Trophoblast cell (in vitro differentiated cells and primary cell): ENCODE measurements at places on chromosomes 2 and 18.

DNA sequence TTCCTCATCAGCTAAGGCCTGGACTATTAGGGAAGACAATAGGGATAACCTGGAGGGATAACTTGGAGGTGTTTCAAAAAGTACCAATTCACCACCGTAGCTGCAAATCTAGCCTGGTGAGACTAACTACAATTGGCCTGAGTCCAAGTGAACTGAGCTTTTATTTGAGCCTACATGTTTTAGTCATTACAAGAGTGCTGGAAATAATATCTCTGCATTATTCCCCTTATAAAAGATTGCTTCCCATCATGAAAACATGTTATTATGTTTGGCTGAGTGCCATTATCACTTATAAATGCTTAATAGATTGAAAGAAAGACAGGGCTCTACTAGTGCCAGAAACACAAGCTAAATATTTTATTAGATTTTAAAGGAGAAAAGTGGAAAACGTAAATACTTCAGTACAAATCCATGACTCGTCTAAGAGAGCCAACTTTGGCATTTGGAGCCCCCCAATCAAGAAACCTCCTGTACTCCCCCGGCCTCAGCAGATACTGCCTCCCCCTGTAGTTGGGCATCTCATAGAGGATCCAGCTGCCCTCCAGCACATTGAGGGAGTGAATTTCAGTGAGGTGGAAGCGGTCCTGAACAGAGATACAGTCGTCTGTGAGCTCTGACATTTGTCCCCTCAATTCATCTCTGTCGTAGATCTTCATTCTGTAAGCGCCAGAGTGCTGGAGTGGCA is 3.6 kb downstream of the CRYGB start:
- DNase-seq = no peak

GRCh38 chr18:907115-907884 is 2.6 kb downstream of the ADCYAP1 start:
- DNase-seq = no peak

DNA sequence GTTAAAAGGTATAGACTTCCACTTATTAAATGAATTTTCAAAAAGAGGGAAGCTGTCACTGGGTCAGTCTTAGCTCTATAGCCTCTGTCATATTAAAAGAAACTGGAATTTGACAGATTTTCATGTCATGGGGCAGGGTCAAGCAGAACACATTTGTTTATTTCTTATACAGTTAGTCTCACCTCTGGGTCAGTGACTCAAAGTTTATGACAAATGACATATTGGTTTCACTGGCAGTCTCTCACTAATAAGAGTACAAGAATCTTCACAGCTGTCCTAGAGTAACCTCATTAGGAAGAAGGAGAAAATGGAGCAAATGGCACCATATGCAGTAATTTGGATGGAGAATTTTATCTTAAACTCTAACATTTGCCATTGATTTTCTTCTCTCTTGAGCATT is 63.2 kb downstream of the MBD2 start:
- peak; percentile 39 for DNase-seq

- no peak for DNase-seq
Observed at GRCh38 chr18:3726238-3726951, 276.4 kb downstream of the TGIF1 start.

GRCh38 chr2:43313642-43314017 is 87.2 kb upstream of the ZFP36L2 start:
- DNase-seq = no peak

- DNase-seq = no peak
Observed at GRCh38 chr18:57410749-57411148, 24.4 kb upstream of the ONECUT2 start.

GRCh38 chr18:8525692-8526091 is 83.5 kb upstream of the RAB12 start:
- DNase-seq = no peak

DNA sequence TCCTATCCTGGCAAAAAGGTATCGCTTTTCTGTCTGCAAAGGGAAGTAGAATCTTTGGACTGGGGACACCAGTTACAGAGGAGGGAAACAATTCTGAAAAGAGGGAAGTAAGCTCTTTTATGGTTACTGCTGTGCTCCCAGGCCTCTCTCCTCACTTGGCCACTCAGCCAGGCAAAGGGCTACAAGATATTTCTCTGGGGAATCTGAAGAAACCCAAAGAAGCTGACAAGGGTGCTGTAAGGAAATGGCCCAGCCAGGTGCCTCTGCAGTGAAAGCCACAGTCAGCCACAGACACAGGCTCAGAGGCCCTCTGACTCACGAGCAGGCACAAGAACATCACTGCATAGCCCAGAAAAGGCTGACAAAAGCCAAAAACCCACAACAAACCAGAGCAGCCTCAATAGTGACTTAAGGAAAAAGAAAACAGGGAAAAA is 5.8 kb downstream of the HDLBP start:
- no peak for DNase-seq

DNA sequence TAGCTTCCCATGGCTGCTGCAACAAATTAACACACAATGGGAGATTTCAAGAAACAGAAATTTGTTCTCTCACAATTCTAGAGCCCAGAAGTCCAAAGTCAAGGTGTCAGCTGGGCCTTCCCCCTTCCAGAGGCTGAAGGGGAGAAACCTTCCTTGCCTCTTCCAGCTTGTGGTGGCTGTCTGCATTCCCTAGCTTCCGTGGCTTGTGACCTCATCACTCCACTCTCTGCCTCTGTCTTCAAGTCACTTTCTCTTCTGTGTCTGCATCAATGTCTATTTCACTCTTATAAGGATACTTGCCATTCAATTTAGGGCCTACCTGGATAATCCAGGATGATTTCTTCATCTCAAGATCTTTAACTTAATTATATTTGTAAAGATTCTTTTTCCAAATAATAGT is 16.8 kb upstream of the SRBD1 start:
- DNase-seq = no peak

GRCh38 chr2:57510704-57511103 is 535.9 kb upstream of the VRK2 start:
- no peak for DNase-seq

- no peak for DNase-seq
Observed at GRCh38 chr2:222743251-222743812, 71.9 kb downstream of the MOGAT1 start.

DNA sequence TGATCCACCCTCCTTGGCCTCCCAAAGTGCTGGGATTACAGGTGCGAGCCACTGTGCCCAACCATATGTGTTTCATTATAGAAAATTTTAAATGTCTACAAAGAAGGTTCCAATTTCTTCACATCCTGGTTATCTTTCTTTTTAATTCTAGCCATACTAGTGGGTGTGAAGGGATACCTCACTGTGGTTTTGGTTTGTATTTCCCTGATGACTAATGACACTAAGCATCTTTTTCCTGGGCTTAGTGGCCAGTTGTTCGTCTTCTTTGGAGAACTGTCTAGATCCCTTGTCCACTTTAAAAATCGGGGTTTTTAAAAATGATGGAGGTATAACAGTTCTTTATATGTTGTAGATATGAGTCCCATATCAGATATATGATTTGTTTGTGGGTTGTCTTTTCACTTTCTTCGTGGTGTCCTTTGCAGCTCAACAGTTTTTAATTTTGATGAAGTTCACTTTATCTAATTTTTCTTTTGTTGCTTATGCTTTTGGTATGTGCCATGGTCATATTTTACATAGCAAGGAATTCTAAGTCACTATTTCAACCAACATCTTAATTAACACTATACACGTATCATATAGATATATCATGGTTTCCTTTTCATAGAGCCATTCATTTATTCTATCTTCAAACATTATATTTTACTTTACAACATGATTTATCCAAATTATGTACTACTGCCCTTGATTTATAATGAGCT is 135.0 kb upstream of the RIOK3 start:
- DNase-seq = no peak

- no peak for DNase-seq
Observed at GRCh38 chr18:58980991-58981390, 116.3 kb downstream of the ZNF532 start.

DNA sequence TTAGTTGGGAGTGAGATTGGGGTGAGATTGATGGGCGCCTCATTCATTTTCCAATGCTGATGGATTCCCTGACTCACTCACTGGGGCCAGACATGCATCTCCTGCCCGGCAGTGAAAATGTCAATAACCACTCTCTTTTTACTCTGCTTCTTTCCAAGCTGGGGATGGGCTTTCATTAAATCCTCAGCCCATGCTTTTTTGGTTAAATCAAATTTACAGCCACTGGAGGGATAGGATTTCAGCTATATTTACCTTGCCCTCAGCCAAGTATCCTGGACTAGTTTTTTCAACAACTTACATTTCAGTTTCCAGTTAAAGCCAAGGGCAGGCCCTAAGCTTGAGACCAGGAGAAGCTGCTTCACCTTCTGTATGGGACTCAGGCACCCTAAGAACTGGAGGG is 162.8 kb downstream of the TSN start:
- DNase-seq = no peak

- peak; percentile 25 for DNase-seq
Observed at GRCh38 chr2:10765461-10765860, 44.0 kb downstream of the ATP6V1C2 start.

DNA sequence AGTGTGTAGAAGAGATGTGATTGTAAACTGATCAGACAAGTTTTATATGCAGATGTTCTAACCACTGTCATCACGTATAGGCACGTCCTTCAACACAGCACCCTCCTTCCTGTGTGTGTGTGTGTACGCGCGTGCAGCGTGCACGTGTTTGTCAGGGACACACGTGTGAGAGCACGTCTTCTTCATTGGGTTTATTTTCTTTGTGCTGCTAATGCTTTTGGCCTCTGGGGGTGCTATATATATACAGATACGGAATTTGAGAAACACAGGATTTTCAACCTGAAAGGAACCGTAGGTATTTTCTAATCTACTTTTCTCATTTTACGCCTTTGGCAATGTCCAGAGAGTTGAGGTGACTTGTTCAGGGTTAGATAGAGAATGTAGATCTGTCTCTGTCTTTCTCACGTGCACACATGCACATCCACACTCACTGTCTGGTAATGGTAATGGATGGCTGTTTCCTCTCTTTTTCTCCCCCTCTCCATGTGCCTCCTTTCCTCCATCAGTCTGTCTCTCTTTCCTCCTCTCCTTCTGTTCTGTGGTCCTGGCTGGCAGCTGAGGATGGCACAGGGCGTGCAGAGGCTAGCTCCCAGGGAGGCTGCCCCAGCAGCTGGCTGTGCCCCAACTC is 13.4 kb upstream of the CELF4 start:
- no peak for DNase-seq

GRCh38 chr2:215811003-215811402 is 202.3 kb downstream of the MREG start:
- no peak for DNase-seq

DNA sequence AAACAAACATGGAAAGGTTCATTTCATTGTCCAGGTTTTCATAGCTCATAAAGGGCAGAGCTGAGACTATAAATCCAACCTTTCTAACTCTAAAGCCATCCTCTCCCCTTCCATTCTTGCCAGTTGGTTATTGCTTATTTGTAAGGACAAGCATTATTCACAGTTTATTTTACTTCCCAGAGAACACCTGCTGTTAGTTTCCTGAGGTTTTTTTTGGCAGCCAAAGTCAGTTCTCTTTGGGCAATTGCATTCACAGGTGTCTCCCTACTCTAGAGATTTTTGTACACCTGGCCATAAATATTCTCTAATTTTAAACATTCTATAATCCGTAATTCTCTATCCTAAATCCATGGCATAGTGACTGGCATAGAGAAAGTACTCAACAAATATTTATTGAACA is 87.3 kb upstream of the SPHKAP start:
- DNase-seq = no peak

DNA sequence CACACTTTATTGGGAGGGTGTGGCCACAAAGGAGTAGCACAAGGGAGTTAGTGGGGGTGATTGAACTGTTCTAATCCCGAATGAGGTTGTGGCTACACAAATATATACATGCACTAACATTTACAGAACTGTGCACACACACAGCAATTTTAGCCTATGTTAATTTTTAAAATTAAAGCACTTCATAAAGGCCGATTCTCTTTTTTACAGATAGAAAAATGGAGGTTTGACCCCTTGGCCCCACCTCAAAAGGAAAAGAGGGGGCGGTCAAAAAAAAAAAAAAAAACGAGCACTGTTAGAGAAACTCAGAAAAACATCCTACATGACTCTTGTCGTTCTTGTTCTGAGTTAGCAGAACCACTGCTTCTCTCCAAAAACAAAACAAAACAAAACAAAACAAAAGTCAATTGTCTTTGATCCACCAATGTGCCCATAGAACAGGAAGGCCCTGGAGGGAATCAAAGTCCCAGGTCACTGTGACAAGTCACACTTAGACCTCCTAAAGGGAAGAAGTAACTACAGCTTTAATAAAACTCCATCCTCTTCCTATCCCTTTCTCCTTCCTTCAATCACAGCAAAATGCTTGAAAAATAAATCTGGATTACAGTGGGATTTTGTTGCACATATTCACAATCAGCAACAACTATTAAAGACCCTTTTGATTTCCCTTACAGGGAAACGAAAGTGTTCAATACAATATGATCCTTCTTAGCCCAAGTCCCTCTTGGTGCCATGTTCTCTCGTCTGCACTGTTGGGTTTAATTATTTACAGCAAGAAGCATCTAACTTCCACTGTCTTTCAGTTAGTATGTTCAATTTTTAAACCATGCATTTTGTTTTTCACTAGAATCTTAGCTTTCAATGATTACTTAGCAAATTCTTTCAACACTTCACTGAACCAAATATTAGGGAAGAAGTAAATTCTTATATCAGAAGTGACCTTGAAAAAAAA is 16.6 kb downstream of the LRP2 start:
- no peak for DNase-seq

- no peak for DNase-seq
Observed at GRCh38 chr2:240498171-240498957, 59.4 kb downstream of the ANKMY1 start.

DNA sequence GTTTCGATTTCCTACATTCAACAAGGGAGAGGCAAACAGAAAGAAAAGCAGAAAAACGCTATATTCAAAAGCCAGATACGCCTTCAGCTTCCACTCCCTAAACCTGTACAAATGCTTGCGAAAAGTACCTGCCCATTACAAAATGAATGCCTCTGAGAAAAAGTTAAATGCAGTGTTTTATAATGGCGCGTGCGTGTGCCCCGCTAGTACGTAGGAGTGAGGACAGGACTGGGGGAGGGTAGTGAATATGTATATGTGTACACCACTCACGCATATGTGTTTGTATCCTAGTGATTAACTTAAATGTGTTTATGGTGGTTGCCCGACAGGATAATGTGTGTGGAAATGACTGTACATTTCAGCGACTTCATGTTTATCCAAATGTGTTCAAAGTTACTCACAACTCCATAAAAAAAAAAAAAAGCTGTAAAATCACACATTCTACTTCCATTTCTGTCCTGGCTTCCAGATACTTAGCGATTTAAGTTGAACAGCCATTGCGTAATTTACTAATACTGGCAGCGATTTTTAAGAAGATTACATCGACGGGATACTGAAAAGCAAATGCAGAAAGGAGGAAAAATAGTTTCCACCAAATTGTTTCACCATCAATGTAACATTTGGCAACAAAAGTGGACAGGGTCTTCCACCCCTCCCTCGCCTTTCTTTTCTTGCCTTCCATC is 1.3 kb downstream of the NEUROD1 start:
- DNase-seq = no peak

DNA sequence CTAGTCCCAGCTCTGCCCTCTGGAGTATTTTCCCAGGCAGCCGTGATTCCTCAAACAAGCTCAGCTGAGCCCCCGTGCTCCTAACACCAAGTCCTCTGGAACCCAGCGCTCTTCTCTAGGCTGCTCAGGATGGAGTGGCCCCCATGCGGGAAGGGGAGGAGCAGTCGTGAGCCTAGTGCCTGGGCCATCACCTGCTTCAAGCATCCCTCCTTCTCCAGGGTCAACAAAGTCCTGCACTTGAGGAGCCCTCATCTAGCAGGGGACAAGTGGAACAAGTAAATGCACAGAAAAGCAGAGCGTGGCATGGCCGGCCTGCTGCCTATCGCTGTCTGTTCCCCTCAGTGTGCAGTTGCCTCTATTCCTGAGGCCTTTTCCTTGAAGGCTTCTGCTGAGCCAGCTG is 168.6 kb downstream of the INHBB start:
- no peak for DNase-seq

GRCh38 chr2:38105922-38106321 is 30.0 kb upstream of the CYP1B1 start:
- DNase-seq = no peak
